ENCODE measurements at places on chromosomes 3 and 15.

- DNase-seq: no peak
Observed at GRCh38 chr3:176814285-176814684, 383.0 kb downstream of the TBL1XR1 start.

DNA sequence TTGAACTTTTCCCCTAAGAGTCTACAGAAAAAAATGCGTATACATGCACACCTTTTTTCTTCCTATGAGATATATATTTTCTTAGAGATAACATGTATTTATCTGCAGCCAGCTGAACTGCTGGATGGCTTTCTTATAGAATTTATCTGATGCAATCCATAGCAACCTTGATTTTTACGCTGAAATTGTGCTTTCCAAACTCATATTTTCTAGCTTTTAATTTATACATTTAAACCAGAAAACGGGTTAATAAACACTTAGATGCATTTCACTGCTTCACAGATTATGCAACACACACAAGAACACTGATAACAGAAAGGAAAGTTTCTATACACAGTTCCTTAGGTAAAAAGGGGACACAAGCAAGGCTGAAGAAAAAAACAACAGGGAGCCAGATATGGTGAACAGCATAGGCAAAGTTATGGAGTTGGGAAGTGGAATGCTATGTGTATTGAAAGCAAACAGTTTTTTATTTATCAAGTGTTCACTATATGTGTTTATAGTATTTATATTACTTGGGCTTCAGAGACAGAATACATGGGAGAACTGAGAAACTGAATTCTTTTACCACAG is 149.5 kb downstream of the SPATA16 start:
- DNase-seq: no peak

DNA sequence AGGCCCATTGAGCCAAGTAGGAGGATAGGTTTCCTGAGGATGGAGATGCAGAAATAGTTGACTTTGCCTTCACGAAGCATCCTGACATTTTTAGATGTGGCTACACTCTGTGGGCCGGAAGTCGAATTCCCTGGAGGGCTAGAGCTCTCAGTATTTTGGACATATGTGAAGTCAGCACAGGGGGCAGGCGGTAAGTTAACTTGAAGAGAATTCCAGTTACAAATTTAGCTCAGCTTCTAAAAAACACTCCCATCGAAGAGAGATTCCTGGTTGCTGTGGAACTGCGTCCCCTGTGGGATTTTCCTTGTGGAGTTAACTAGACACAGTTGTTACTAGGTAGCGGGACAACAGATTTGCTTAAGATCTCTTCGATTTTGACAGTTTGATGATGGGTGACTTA is 161.9 kb upstream of the RGMA start:
- no peak for DNase-seq

- no peak for DNase-seq
Observed at GRCh38 chr15:39078026-39078425, 502.9 kb upstream of the THBS1 start.

DNA sequence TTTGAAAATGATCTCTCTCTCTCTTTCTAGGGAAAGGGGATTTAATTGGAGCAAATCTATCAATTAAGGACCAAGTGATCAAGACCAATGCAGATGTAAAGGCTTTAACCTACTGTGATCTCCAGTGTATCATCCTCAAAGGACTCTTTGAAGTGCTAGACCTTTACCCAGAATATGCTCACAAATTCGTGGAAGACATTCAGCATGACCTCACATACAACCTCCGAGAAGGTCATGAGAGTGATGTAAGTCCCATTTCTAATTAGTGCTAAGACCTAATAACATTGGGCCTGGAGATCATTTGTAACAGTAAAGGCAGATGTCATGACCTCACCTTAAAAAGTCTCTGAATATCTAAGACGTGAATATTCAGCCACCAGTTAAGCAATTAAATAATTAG is 308.4 kb downstream of the KCNH8 start:
- no peak for DNase-seq

DNA sequence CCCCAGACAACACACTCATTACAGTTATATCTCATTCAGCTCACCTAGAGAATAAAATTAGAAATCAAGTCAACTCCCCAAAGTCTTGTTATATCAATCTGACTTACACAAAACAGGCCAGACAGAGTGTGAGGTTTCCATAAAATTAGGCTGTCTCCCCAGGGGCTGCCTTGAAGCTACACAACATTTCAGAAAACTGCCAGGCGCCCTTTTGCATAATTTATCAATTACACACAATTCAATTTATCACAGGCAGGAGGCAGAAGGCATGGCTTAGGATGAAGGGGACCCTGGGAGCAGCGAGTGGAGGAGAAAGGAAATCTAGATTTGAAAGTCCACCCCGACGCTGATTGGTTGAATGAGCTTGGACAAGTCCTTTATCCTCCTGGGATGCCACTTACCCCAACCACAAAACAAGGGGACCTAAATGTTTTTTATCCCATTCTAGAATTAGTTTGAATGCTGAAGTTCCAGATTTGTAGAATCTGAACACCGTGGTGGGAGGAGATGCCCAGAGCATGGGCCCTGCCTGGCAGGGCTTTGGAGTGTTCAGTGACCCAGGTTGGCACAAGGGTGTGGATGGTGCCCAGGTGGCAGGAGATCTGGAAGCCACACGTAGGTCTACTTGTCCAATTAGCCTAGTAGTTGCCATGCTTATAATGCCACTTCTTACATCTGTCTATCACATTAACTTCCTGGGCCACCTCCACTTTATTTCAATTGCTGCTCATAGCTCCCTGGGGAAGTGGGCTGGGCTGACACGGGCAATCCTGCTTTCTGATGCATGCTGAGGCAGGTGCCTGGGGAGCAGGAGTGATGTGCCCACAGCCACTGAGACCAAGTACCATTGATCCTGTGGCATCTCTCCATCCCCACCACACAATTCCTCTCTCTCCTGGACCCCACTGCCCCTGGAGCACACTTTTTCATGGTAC is 119.8 kb upstream of the TLE3 start:
- DNase-seq: no peak

DNA sequence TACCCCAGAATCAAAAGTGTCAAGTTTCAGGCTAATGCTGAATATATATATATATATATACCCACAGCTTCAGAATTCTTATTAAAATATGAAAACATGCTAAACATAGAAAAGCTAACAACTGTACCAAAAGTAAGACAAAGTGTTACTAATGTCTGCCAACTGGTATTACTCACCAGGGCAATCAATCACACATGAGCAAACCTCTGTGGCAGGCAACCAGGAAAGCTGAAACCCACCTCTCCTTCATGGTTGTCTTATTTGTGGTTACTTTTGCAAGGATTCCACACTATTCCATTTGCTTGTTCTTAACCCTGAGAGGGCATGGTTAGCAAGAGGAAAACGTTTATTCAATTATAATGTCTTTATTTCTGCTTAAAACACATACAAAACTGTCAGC is 512.3 kb upstream of the MDFIC2 start:
- DNase-seq: no peak

- DNase-seq: no peak
Observed at GRCh38 chr15:42143356-42143755, 13.1 kb downstream of the PLA2G4F start.

DNA sequence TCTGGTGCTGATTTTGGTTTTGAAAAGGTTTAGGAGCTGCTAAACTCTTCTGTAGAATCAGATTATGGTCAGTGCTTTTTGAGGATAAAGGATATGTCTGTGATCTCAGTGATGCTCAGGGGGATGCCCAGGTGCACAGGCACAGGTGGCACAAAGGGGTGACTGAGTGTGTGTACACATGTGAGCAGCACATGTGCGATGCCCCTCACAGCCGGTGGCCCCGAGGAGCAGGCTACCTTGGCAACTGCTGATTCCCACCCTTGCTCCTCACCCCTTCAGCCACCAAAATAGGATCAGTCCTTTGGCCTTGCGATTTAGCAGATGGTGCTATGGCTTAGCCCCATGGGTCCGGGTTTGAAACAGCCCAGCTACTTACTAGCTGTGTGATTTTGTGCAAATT is 51.1 kb downstream of the POMGNT2 start:
- DNase-seq: no peak

All from cerebellar nuclear complex (tissue), 1 donor.